ENCODE measurements at places on chromosomes 16 and 17.

DNA sequence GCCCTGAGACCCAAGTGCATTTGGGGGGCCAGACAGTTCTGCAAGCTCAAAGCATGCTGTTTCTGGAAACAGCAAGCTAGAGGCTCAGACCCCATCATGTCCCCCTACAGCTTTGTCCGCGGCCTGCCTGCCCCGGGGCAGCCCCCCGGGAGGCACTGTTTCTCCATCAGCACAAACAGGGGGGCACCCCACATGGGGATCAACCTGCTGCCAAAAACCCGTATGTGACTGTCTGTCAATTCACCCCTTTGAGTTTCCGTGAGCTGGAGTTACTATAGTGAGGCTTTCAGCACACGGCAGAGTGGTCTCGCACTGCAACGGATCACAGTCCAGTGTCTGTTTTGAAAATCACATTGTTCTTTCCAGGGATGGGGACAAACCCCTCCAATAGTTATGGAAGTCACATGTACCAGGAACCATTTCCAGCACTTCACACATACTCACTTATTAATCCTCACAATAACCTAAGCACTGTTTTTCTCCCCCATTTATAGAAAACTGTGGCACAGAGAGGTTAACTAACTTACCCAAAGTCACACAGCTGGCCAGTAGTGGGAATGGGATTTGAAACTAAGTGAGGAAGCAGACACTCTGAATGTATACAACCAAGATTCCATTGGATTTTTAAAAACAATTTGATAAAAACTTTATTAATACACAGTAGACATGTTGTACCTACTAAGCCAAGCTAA lies 269.0 kb downstream of the C16orf95 start:
- DNase-seq: no peak

- DNase-seq: no peak
Measured at GRCh38 chr16:5461141-5461540, 363.5 kb upstream of the EEF2KMT start.

DNA sequence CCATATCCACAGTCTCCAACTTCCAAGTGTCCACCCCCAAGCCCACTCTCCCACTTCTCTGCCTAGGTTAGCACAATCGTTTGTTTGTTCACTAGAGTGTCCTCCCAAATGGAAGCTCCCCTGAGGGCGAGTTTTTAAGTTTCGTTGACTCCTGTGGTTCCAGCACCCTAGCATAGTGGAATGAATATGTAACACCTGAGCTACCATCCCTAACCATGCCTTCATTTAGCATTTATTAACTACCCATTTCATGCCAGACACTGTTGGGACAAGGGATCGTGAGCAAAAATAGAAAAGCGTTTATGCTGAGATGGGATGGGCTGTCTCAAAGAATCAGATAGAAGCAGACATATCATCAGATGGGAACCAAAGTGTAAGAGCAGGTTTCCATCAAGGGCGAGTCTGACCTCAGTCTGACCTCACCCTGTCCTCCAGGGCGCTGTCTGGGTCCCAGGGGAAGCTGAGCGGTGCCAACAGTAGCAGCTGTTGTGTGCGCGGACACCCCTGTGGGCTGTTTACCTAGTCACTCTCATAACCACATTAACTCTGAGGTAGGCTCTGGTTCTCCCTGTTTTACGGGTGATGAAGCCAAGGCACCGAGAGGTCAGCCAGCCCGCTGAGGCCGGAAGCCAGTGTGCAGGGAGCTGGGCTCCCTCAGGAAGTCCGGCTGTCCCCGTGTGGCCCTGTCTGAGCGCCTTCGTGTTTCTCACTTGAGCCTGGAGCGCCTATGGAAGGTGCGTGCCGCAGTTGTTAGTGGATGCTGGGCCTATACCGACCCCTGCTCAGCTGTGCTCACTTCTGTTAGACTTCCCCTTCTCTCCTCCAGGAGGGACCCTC lies 6.2 kb downstream of the CNP start:
- DNase-seq: no peak

DNA sequence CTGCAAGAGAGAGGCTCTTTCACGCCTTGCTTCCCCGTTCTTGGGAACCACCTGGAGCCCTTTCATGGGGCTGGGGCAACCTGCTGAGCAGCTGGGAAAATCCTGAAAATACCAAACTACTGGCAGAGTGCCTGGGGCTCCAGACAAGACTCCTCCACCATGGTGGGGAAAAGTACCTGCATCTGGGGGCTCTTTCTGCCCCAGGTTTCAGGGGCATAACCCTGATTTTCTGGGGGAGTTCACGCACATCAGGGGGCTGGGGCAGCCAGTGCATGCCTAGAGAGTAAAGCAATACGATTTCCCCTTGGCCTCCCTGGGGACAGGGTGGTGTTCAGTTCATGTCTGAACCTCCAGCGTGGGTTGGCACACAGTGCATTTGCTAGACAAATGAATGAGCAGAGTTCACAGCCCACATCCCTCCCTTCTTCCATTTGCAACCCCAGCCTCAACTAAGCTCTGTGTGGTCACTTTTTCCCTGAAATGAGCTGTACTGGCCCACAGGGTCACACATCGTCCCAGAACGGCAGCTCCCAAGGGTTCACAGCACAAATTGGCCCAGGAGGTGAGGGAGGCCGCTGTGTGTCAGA lies 5.2 kb upstream of the CDC42EP4 start:
- no peak for DNase-seq

- no peak for DNase-seq
Measured at GRCh38 chr16:79931721-79932120, 331.2 kb upstream of the MAF start.

DNA sequence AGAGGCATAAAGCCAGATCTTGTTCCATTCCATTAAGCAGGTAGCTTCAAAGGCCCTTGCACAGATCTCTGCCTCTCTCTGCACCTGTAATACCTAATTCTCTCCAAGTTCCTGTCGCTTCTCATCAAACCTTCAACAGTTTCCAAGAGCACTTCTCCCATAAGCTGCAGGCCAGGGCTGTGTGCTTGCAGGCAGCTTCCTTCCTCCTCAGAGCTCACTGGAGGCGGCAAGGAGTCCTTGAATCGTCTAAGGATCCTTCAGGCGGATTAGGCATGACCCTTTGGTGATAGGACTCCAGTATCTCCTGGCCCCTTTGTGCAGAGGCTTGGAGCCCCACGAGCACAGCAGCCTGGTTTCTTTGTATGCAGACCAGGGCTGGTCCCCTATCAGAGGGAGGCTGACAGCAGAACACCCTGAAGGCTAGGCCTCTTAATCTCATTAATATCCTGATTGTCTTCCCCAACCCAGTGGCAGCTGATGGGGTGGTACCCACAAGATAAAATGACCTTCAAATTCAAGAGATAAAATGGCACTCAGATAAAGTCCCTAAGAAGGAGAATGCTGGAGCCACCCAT lies 19.8 kb downstream of the HNF1B start:
- no peak for DNase-seq

DNA sequence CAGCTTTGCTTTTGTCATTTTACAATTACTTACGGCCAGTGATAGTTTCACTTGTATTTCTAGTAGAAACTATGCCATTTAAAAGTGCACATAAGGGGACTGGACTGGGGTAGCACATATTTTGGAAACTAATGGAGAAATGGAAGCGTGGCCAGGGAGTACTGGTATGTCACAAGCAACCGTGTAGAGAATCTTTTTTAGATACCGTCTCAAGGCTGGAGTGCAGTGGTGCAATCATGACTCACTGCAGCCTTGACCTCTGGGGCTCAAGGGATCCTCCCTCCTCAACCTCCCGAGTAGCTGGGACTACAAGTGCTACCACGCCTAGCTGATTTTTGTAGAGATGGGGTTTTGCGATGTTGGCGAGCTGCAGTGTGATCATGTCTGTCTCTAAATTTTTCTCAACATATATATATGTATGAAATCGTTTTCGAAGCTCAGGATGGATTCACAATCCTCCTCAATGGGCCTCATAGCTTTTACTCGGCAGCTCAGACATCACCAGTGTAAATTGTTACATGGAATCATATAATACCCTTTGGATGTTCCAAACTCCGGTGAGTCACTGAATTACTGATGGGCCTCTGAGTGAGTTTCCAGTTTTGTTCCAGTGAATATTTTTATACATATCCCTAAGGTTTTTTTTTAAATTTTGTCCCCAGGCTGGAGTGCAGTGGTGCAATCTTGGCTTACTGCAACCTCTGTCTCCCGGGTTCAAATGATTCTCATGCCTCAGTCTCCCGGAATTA lies 51.7 kb downstream of the ZNF778 start:
- no peak for DNase-seq

GRCh38 chr16:1366712-1367299 lies 15.1 kb downstream of the GNPTG start:
- DNase-seq: no peak

- no peak for DNase-seq
Measured at GRCh38 chr17:6756425-6757031, 682 bp downstream of the XAF1 start.

DNA sequence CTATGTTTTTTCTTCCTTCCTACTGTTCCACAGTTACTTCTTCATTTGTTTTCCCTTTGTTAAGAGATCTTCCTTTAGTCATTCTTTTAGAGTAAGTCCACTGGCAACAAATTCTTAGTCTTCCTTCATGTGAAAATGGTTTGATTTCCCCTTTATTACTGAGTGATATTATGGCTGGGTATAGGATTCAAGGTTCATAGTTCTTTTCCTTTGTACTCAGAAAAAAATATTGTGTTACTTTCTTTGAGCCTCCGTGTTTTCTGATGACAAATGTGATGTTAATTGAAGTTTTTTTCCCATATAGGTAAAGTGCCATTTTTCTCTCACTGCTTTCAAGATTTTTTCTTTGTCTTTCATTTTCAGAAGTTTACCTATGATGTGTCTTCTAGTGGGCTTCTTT lies 283.1 kb upstream of the TBX2 start:
- no peak for DNase-seq

DNA sequence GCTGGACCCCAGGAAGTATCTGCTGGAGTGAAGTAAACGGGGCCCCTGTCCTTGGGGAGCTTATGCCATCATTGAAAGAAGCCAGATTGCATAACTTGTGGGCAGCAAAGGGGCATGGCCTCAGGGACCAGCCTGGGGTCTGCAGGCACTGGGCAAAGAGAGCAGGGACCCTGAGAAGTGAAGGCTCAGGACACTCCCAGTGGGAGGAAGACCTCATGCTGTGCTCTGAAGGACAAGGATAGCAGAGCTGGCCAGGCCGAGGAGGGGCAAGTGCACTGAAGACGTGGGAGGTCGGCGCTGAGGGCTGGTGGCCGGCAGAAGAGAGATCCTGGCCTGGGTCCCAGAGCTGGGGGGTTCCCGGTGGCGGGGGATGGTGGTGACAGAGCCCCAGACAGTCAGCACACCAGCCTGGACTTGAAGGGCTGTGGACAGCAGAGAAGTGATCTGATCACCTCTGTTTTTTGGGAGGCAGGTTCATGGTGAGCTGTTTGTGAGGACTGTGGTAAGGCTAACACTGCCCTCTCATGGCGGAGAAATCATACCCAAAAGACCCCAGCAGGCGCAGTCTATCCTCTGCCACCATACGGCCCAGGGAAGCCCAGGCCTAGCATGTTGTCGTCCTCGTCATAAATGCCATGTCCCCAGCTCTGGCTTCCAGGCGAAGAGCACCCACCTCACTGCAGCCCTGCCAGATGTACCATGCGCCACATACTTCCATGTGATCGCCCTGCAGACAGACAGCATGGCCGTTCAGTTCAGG lies 7.1 kb upstream of the CNP start:
- no peak for DNase-seq

DNA sequence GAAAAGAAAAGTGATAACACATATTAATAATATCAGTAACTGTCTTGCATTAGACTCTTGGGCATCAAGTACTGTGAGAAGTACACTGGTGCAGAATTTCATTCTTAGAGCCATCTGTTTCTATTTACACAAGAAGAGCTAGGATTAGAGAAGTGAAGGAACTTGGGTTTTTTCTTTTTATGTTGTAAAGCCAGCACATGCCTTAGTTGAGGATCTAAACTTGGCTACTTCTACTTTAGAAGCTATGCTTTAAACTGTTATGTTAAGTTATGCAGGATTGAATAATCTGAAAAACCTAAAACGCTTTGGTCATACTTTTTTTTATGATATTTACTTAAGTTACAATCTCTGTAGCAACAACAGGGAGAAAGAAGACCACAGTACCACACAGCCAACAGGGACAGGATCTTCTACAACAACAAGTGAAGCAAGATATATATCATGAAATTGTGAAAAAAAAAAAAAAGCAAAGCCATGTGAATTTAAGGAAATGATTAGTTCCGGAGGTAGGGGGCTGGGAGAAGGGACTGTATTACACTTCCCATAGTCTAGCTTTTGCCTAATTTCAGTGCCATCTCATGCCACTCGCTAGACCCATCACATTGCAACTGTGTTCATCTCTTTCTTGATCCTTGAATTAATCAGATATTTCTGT lies 305.1 kb upstream of the GOT2 start:
- no peak for DNase-seq

DNA sequence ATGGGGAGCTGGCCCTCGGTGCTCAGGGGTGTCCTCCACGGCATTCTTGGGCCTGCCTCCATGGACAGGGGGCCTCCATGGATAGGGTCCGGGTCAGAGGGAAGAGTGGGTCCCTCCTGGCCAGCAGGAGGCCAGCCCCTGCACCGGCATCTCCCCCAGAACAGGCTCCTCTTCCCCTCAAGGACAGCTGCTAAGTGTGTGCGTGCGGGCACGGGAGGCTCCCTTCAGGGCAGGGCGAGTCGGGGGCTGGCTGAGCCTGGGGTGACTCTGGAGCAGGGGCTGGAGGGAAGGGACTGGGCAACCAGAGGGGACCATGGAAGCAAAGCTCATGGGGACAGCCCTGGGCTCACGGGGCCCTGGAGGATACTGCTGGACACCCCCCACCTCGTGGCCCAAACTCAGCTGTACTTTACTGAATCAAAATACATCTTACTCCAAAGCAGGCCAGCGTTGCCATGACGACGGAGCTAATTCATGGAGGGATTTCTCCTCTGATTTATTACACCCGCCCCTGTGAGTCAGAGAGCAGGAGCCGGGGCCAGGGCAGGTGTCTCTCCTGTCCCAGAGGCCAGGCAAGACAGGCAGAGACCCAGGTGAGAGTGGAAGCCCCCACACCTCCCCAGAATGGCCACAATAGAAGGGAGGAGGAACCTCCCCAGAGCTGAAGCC lies 2.1 kb downstream of the CASKIN1 start:
- no peak for DNase-seq

DNA sequence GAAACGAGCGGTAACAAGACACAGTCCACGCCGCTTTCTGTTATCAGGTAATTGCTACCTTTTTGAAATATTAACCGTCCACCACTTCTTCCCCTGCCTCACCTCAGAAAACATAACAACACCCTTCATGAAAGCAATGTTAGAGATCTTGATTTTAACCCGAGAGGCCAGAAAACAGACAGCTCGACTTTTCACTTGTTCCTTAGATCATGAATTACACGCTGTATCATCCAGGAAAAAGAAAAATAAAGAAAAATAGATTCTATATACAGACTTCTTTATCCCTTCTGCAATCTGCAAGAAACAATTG lies 957.1 kb upstream of the SOX9 start:
- no peak for DNase-seq

- DNase-seq: no peak
Measured at GRCh38 chr17:17147821-17148220, 58.3 kb downstream of the PLD6 start.

- no peak for DNase-seq
Measured at GRCh38 chr16:29806641-29807425, 504 bp downstream of the MAZ start.

DNA sequence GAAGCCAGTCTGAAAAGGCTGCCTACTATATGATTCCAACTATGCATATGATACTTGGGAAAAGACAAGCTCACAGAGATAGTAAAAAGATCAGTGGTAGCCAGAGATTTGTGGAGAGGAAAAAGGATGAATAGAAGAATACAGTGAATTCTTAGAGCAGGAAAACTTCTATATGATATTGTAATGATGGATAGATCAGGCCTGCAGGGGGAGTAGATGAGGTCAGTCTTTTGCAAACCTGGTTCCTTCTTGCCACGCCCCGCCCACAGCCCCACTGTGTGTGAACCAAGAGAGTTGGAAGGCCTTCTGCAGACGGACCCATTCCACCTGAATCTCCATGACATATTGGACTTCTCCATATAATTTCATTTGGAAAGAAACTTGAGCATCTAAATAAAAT lies 761 bp upstream of the CCL8 start:
- DNase-seq: no peak
